NCI-H510A (cell line): ENCODE measurements at places on chromosomes 1 and 21.

GRCh38 chr1:178005450-178005849 lies 35.6 kb upstream of the SEC16B start:
- no peak for DNase-seq

DNA sequence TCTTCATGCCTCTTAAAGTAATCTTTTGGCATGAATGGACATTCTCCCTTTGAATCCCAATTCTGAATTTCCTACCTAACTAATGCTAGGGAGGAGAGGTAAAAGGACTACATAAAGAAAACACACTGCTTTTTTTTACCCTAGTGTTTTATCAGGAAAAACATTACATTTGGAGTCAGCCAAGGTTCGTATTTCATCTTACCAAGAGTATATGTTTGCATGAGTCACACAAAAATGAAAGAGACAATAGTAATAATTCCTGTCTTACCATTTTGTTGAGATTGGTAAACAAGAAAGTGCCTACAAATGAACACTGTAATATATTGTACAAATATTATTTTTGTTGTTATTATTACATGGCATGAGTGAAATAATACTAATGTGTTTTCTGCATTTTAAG lies 112.9 kb upstream of the WARS2 start:
- DNase-seq, result no peak

DNA sequence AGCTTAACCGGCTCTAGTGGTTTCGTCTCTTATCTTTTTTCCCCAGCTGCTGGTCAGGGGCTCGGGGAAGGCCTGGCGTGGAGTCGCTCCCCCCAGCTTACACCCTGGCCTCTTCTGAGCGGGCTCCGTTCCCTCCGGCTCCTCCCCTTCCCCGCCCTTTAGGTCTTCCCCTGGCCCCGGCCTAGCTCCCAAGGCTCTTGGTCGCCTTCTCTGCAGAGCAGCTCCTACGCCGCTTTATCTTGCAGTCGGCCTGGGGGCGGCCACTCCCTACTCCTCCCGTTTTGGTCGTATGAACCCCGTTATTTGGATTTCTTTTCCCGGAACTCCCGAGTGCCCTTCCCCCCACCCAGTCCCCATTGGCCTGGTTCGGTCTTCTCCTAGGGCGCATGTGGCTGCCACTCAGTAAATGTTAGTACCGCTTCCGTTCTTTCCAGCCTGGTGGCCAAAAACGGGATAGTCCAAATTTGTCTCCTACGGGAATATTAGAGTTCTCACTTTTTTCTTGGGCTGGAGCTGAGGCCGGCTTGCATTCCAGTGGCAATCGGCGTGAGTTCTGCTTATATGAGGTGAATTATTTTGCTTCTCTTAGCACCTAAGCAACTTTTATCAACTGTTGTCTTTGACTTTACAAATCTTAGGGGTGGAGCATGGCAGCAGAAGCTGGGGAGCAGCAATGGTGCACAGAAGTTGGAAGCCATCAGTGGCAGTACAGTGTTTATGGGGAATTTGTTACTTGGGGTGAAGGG lies 467 bp downstream of the THRAP3 start:
- DNase-seq, result peak; percentile 96

- DNase-seq, result no peak
Measured at GRCh38 chr1:183126528-183126927, 59.5 kb upstream of the LAMC2 start.

GRCh38 chr1:29415156-29415830 lies 179.0 kb downstream of the PTPRU start:
- peak; percentile 35 for DNase-seq

DNA sequence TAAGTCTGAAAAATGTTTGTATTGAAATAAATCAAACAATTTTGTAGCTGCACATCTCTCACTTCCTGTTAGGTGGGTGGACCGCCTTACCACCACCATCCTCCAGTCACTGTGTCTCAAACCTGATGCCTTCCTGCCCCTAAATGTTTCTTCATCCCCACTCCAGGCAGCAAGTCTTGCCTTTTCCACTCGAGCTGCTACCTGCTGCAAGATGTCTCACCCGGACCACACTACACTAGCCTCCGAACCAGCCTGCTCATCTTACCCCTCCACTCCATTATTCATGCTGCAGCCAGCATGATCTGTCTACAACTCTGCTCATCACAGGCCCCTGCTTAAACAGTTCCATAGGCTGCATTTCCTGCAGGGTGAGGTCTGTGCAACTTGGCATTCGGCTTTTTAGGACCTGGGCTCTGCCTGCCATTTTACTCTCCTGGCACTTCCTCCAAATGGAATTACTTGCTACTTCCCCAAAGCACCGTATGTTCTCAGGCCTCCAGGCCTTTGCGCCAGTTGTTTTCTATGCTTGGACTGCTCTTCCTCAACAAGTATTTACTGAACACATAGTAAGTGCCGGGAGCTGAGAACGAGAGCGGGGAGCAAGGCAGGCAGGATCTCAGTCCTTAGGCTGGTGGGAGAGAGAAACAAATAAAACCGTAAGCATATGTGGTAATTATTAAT lies 5.2 kb upstream of the SF3A3 start:
- no peak for DNase-seq

DNA sequence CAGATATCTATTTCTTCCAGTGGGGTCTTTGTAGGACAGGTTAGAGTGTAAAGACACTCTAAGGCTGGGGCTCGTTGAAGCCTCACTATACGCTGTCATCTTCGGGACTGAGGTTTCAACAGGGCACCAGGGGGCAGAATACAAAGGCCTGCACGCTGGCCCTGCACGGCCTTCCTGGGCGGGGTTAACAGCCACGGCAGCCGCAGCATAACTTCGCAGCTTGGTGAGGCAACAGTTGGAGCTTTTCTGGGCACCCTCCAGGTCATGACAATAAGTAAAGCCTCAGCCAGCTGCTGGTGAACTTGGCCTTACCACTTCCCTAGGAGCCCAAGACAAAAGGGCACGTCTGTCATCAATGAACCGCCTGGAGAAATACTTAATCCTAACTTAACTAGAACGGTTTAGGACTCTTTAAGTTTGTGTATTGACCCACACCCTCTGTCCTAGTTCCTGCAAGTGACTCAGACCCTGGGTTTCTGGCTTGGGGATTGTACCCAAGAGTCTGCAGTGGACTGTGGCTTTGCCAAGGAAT lies 2.3 kb upstream of the RUNX1 start:
- DNase-seq, result peak; percentile 41

- DNase-seq, result no peak
Measured at GRCh38 chr1:118998171-118998570, 10.0 kb upstream of the TBX15 start.

DNA sequence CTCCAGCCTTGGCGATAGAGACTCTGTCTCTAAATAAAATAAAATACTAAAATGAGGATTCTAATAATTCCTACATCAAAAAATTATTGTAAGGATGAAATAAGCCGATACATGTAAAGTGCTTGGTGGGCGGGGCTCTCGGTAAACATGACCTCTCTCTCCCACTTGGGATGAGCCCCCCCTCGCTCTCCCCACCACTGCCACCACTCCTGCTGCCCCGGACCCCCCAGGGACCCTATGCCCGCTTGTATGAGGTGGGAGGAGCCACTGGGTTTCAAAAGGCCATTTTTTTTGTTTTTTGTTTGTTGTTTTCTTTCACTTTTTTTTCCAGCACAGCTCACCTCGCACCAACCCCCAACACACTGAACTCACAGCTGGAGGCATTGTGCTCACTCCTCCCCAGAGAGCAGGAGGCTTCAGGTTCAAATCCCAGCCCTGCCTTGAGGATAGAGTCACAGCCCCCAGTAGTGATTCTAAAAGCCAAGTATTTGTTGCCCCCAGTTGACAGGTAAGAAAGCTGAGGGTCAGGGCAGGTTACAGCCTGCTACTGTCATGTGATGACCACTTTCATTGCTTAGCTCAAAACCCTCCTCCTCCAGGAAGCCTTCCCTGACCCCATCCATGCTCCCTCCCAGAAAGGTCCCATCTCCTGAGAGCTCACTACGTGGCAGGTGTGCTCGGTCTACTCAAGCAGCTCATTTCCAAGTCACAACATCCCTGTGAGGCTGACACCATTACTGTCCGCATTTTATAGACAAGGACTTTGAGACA lies 4.2 kb downstream of the SDC3 start:
- no peak for DNase-seq

GRCh38 chr1:182672487-182672836 lies 11.9 kb downstream of the RGS8 start:
- no peak for DNase-seq

DNA sequence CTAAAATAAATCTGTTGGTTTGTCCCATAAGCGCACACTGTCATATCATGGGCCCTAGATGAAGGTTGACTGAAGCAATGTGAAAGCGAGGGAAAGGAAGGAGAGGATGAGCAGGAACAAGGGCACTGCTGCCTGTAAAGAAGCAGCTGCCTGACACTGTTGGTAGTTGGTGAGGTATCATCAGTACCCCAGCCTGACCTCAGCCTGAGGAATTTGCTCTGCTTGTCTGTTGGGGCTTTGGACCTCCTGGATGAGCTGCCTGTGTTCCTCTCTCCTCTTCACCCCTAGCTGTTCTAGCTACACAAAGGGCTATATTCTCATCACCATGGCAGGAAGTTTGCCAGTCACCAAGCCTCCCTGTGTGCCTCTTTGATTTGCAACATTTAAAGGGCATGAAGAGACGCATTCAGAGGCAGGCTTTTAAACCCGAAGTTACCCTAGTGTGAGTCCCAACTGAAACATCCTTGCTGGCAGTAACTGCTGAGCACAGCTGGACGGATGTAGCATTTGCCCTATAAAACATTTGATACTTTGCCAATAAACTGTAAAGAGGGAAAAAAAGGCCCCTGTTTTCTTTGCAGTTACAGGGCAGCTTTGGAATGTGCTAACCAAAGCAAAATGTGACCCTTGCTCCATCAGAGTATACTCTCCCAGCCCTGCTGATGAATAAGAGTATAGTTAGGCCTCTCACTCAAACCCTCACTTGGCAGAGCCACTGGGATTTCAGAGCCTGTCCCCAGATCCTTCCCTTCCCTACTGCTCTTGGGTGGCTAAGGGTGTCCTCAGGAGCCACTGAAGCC lies 22.2 kb upstream of the SPATA6 start:
- DNase-seq, result no peak

DNA sequence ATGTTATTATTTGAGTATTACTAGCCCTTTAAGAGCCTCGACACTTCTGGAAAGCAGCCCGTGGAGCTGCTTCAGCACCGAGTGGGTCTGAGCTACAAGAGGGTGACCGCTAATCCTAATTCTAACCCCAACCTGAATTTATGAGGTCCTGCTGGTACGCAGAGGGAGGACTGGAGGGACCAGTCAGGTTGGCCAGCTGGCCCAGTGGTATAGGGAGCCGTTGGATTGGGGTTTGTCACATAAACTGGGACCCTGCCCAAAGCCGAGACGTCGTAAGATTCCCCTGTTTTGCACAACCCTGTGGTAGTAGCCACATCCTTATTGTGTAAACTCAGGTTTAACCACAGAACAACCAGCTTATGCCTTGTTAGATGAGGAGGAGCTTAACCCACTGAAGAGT lies 60.8 kb upstream of the F3 start:
- no peak for DNase-seq

GRCh38 chr1:219542828-219543518 lies 69.9 kb downstream of the ZC3H11B start:
- DNase-seq, result no peak

DNA sequence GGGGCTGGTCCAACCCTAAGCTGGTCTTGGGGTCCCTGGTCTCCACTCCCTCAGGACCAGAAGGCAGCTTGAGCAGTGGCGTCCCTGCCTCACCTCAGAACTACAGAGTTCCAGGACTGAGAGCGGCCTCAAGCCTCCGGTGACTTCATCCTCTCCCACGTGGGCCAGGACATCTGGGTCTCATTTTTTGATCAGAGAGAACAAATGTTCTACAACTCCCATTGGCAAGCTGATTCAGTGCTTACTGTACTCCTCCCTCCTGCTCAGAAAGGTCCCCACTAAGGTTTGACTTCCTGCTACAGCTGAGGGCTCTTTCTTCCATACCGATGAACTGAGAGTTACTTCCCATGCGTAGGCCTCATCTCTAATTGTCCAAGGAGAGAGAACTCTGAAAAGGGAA lies 78.5 kb downstream of the PLXNA2 start:
- DNase-seq, result no peak

- DNase-seq, result no peak
Measured at GRCh38 chr21:34276711-34277425, 86.9 kb upstream of the KCNE2 start.

DNA sequence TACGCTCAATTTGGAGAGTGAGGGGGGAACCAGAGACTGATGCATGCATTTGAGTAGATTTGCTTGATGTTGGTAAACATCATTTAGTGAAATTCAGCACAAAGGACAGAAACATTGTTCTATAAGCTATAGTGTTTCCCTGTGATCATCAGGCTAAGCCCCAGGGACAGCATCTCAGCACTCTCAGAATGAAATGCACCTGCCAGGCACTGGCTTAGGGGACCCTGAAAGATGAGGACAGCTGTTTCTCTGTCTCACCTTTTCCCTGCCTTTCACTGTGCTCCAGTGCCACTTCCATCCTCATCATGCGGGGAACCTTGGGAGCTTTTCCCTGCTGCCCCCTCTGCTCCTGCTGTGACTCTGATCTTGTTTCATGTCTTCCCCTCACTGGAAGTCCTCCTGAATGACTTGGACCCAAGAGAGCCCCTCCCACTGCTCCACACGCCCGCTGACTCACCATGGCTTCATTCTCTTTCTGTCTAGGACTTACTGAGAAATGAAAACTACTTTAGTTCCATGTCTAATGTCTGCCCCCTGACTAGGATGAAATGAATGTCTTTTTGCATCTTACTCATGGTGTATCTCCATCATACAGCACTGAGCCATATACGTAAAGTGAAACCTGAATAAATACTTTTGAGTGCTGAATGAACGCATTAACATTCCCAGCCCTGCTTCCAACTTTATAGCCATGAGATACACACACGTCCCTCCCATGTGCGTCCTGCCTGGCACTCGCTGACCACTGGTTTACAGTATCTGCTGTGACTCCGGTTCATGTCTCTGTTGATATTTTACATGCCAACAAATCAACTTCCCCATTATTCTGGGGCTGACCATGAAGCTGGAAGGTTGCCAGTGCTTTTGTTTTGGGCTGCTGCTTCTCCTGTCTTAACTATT lies 182.0 kb downstream of the PCP4 start:
- DNase-seq, result no peak

- peak; percentile 65 for DNase-seq
Measured at GRCh38 chr1:70990469-70991253, 57.0 kb downstream of the PTGER3 start.

- DNase-seq, result no peak
Measured at GRCh38 chr1:55706397-55706796, 491.2 kb upstream of the USP24 start.

DNA sequence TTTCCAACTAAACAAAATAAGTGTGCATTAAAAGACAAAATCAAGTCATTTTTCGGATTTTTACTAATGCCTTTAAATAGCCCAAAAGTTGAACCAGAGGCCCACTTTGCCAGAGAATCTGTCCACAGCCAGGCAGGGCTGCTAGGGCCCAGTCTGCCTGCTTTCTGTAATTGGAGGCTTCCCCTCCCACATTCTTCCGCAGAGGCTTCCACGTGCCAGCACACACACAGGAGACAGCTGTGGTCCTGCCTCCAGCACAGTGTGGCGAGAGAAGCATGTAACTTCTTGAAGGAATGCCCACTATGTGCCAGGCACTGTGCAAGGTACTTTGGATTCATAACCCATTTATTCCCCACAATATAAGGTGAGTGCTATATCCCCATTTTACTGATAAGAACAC lies 11.3 kb upstream of the PDZK1IP1 start:
- DNase-seq, result no peak

- peak; percentile 61 for DNase-seq
Measured at GRCh38 chr1:35808450-35809113, 766 bp downstream of the AGO4 start.
